ENCODE measurements at places on chromosomes 7 and 10.

- no peak for DNase-seq
Observed at GRCh38 chr10:43821103-43821502, 172.4 kb upstream of the ZNF32 start.

DNA sequence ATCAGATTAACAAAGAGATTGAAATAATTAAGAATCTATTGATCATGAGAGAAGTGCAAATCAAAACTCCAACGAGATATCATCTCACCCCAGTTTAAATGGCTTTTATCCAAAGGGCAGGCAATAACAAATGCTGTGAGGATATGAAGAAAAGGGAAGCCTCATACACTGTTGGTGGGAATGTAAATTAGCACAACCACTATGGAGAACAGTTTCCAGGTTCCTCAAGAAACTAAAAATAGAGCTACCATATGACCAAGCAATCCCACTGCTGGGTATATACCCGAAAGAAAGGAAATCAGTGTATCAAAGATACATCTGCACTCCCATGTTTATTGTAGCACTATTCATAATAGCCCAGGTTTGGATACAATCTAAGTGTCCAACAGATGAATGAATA, 13.8 kb downstream of the FGL2 start:
- DNase-seq = no peak

- no peak for DNase-seq
Observed at GRCh38 chr7:116588641-116589594, 64.1 kb downstream of the CAV1 start.

GRCh38 chr10:107718864-107719263, 554.4 kb upstream of the SORCS1 start:
- no peak for DNase-seq

- DNase-seq = no peak
Observed at GRCh38 chr7:157521752-157522151, 184.9 kb downstream of the DNAJB6 start.

GRCh38 chr10:47104786-47105385, 193.7 kb downstream of the PTPN20 start:
- DNase-seq = no peak

- DNase-seq = no peak
Observed at GRCh38 chr10:95389176-95389575, 98.4 kb upstream of the PDLIM1 start.

DNA sequence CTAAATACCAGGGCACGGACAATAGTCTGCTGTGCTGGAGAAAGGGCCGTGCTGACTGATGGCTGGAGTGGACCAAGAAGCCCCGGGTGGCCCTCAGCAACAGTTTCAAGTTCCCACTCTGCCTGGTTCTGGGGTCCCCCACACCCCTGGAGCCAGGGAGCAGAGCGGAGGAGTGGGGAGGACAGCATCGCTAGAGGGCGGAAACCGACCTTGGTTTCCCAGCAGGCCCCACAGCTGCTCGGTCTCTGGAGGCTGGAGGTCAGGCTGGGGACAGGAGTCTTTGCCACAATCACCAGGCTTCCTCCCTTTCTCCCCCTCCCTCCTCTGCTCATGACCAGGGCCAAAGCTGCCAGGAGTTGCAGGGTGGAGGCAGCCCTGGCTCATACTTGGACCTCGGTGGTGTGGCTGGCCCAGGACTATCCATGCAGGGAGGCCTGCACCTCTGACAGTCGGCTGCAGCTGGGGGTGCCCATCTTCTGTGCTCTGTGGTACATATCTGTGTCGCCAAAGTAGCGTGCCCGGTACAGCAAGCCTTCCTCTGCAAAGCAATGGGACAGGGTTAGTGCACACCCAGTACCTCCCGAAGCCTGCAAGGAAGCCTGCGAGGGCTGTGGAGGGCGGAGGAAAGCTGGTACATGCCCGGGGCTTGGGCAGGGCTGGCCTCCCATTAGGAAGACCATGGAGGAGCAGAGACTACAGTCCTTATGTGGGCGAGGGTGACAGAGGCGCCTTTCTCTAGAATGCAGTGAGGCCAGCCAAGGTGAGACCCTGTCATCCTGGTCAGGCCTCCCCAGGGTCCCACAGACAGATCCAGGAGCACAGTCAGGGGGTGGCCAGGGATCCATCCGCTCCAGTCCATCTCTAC, 19.1 kb downstream of the DNAJB12 start:
- DNase-seq = no peak

GRCh38 chr10:78579995-78580394, 488.8 kb upstream of the ZMIZ1 start:
- DNase-seq = no peak

DNA sequence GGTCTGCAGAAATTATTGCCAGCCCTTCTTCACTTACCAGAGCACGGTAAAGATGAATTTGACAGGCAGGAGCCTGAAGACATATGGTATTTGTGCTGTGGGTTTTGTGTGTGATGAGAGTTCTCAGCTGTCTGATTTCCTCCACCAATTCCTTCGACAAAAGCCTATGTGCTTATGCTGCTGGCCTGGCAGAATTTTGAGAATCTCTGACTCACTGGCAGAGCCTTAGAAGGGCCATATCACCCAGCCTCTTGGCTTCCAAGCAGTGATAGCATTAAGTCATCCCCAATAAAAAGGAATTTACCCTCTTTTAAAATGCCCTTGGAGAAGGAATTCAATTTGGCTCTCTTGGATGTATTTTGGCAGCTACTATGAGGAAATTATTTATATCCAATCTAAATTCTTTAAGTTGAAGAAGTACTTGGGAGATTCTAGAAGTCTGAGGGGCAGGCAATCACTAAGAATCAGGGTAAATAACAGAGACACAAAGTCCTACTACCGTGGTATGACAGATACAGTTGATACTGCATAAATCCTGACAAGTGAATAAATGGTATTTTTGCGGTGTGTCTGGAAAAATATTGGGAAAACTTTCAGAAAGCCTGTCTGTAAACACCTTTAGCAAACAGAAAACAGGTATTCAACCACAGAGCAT, 68.6 kb upstream of the EFCAB10 start:
- DNase-seq = no peak

- no peak for DNase-seq
Observed at GRCh38 chr10:79262131-79262530, 85.1 kb upstream of the PPIF start.

DNA sequence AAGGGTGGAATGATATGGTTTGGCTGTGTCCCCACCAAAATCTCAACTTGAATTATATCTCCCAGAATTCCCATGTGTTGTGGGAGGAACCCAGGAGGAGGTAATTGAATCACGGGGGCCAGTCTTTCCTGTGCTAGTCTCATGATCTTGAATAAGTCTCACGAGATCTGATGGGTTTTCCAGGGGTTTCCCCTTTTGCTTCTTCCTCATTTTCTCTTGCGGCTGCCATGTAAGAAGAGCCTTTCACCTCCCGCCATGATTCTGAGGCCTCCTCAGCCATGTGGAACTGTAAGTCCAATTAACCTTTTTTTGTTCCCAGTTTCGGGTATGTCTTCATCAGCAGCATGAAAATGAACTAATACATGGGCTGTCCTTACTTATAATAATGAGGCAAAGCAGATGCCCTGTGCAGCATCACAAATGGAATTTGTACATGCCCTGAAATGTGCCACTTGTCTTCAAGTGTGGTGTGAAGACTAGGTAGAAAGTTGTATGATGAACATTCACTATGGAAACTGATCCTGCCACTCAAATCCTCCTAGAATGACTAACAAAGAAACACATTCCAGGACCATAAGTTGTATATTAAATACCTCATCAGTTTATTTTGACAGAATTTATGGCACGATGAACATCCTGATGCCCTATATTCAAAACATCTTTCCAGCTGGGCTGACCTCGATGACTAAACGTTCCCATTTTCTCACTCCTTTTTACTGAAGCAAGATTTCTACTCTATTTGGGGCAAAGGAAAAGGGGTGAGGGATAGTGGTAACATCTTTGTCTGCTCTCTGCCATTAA, 122.8 kb upstream of the CTTNBP2 start:
- DNase-seq = no peak

All from amygdala (tissue), 56 donors.